ENCODE measurements at places on chromosomes 7 and 10. TPM values are rescaled to one million over a fixed set of nuclear protein-coding genes. Genes with fewer than 3 reads are reported as not detected.

DNA sequence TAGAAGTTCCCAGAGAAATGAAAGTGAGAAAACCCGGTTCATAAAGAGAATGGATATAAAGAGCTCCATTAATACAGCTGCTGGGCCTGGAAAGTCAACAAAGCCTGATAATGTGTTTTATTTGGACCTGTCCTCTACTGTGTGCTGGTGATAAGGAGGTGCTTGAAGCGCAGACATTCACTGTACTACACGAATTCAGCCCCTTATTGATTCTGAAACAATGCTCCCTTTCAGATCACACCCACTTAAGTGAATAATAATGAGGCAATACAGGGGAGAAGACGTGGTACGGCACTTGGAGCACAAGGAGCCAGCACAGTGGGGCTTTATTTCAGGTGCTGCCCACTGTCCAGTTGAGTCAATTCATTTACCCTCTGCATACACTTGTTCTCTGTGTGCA lies 260.8 kb downstream of the FGFR2 start:
- no peaks in the 10 kb centered on the region for H3K36me3 ChIP-seq
- H3K27me3 ChIP-seq: peaks cover 2% of the 10 kb centered on the region
- H3K4me3 ChIP-seq: no peak overlapping the region
- no peaks in the 10 kb centered on the region for H3K4me1 ChIP-seq

DNA sequence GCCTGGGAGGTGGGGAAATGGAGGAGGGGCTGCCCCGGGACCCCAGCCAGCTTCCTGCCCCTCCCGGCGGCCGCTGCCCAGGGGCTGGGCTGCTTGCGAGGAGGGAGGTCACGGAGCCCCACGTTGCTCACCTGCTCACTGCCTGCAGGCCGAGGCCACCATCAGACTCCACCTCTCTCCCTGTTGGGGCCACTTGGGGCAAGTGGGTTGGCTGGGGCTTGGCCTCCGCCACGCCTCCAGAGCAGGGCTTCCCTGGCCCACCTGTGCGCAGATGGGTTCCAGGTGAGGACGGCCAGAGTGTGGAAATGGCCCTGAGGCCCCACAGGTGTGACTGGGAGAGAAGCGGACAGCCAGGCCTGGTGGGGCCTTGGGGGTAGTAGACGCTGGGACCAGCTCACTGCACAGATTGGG lies 82.8 kb upstream of the DIP2C start:
- peaks cover 2% of the 10 kb centered on the region for H3K27me3 ChIP-seq
- no peak for DNase-seq
- no peaks in the 10 kb centered on the region for H3K4me1 ChIP-seq

The NUDCD3 gene
- 77.9 TPM for total RNA-seq

The LEP gene
- total RNA-seq: not detected

DNA sequence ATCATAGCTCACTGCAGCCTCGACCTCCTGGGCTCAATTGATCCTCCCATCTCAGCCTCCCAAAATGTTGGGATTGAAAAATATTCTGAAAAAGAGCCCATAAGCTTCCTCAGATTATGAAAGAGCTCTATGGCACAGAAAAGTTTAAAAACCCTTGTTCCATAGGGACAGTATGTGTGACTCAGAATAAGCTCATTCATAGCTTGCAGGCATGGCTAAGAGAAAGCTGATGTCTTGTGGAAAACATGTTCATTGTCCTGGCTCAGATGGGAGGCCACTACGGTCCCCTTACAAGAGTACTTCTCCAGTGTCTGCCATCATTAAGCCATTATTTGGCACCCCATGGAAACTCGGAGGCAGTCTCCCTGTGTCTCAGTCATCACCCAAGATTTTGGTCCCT lies 64.0 kb downstream of the CCDC3 start:
- no peak overlapping the region for H3K4me3 ChIP-seq
- no peak for DNase-seq
- no peaks in the 10 kb centered on the region for H3K36me3 ChIP-seq
- no peaks in the 10 kb centered on the region for H3K4me1 ChIP-seq

- H3K4me3 ChIP-seq: no peak overlapping the region
- H3K4me1 ChIP-seq: peaks cover 19% of the 10 kb centered on the region
- DNase-seq: no peak
- peak overlapping the region; percentile 82 for H3K27ac ChIP-seq
- no peaks in the 10 kb centered on the region for H3K27me3 ChIP-seq
Measured at GRCh38 chr7:47290867-47291266, 291.0 kb downstream of the TNS3 start.

All from activated T-helper 1 cell treated with anti-CD3 and anti-CD28 coated beads, Interleukin-12 subunit alpha, Interleukin-12 subunit beta, Interleukin-2, Interleukin-4 antibody, amounts not matched to agents 30 ng/mL and 10 ng/mL and 1 ng/mL, durations not matched to agents 14 hours and 24 hours and 36 hours (primary cell).